NT2/D1 (cell line): ENCODE measurements at places on chromosomes 2 and 18.
A peak's percentile ranks its signal among the peaks of the same experiment; 100 is the strongest.

DNA sequence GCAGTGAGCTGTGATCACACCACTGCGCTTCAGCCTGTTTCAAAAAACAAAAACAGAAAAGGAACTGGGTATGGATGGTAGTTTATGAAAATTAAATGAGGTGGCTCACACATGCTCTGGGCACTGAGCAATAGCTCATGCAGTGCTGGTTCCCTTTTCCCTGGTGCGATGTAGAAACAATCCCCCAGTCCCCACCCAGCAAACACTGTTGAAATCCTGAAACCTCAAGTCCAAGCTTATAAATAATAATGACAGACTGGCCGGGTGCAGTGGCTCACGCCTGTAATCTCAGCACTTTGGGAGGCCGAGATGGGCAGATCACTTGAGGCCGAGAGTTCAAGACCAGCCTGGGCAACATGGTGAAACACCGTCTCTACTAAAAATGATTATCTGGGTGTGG, 55.4 kb upstream of the SMAD2 start:
- DNase-seq = no peak

- DNase-seq = peak; percentile 46
Measured at GRCh38 chr2:222613715-222614331, 42.1 kb downstream of the FARSB start.

DNA sequence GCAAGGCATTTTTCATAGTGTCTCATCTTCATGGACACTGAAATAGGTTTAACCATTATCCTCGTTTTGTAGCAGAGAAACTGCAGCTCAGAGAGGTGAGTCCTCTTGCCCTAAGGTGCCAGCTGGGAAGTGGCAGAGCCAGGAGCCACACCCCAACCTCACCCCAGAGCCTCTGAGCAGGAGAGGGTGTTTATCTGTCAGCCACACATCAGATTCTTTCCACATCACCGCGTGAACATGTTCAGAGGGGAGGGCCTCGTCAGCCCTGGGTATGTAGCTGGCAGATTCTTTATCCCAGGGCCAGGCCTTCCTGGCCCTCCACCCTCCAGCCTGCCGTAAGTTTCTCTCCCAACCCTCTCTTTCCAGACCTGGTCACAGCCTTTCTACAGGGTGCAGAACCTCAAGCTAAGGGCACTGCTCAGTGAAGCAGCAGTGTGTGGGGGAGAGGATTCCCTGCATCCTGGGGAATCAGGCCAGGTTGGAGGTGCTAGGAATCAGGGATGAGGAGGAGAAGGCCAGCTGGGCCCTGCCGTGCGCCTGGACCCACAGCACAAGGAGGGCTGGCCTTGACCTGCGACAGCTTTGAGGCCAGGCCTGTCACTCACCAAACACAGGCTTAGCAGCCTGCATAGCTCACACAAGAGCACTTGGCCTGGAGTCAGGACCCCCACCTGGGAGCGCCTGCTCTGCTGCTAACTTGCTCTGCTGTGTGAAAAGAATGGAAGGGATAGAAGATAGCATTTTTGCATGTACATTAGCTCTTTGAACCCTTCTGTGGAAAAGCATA, 111.3 kb upstream of the MCFD2 start:
- DNase-seq = no peak

- DNase-seq = no peak
Measured at GRCh38 chr2:112708968-112709367, 11.9 kb upstream of the NT5DC4 start.

GRCh38 chr18:71936744-71937143, 607.4 kb downstream of the CBLN2 start:
- no peak for DNase-seq

DNA sequence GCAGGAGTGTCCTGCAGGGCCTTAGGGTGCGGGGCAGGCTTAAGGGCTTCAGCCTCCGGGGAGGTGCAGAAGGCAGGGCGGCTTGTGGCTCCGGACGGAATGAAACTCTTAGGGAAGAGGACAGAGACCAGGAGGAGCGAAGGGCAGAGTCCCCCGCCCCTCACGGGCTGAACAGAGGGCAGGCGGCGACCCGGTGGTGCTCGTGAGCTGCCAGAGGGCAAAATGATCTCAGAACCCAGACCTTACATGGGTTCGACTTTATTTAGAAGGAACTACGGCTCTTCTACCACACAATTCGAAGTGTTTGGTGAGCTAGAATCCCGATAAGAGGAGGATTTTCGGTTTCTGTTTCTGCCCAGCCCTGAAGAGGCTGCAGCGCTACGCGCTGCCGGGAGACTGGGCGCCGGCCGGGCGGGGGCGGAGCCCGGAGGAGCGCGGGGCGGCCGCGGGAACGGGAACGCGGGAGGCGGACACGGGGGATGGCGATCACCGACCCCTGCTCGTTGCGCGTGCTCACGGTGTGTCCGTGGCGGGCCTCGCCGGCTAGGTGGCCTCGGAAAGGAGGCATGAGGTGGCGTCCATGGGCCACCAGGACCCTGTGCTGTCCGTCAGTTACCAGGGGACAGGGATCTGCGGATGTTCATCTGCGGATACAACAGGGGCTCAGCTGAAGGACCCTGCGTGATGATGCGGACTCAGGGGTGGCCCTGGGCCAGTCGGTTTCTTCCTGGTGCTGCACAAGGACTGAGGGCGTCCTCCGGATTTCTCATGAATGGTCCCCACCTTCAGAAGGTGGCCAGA, 4.2 kb upstream of the SP100 start:
- peak; percentile 30 for DNase-seq

GRCh38 chr2:121030523-121030922, 254.5 kb downstream of the TFCP2L1 start:
- DNase-seq = no peak
